ENCODE measurements at places on chromosomes 3 and 15.

- DNase-seq, result no peak
These were observed 17.8 kb upstream of the ERICH6 start for GRCh38 chr3:150721285-150722130.

- no peak for DNase-seq
These were observed 5.6 kb upstream of the NCBP2 start for GRCh38 chr3:196947860-196948441.

- DNase-seq, result no peak
These were observed 64.5 kb downstream of the ALCAM start for GRCh38 chr3:105431200-105431599.

GRCh38 chr3:115512565-115513415, 110.5 kb upstream of the GAP43 start:
- DNase-seq, result peak; percentile 50

DNA sequence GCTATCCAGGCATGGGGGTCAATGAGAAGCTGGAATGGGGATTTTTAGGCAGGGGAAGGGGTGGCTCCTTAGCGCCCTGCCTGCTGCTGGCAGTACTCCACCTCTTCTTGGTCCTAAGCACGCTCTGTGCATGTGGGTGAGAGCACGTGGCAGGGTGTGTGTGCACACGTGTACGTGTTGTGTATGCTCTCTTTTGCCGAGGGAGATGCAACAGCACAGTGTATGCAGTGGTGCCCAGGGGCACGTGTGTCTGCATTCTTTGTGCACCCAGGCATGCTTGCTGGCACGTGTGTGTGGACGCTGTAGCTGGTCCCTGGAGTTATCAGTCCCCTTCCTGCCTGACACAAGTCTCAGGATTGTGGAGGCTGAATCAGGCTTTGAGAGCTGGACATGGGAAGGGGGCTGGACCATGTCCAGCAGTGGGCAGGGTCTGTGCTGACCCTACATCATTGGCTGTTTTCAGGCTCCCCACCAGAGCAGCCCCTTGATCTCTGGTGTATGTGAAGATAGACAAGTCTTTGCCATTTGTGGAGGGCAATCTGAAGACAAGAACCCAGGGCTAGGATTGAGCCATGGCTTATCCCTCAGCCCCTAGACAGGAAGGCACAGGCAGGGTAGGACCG, 1.9 kb upstream of the CAMKV start:
- no peak for DNase-seq

- no peak for DNase-seq
These were observed 8.1 kb downstream of the GALNT15 start for GRCh38 chr3:16182612-16183011.

DNA sequence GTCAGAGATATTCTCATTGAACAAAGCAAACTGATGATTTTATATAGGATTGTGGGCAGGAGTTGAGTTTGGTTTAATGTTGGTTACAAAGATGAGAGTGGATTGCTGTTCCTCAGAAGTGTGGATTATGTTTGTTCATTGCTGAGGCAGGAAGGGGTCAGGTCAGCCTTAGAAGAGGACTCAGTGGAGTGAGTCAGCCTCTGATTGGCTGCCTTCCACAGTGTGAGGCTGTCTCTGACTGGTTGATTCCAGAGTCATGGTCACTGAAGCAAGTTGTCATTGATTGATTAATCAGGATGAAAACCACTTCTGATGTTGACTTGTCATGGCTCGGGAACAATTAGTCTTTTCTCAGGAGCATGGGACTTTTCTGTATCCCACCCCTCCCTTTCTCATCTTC, 36.2 kb downstream of the KBTBD12 start:
- DNase-seq, result no peak

DNA sequence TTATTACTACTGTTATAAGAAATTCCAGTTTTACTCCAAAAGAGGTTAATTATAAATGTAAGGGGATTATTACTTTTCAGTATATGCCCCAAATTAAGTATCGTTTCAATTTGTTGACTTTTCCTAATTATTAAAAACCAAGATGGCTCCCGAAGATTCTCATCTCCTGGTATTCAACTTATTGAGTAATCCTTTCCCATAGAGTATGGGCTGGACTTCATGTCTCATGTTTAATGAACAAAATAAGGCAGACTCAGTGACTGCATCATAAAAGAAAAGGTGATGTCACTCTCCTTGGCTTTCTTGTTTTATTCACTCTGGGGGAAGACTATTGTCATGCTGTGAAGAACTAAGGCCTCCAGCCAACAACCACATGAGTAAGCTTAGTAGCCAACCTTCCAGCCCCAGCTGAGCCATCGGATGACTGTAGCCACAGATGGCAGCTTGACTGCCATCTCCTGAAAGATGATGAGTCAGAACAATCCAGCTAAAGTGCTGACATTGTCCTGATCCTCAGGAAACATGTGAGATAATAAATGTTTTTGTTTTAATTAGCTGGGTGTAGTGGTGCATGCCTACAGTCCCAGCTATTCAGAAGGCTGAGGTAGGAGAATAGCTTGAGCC, 17.3 kb downstream of the IGF2BP2 start:
- peak; percentile 10 for DNase-seq

GRCh38 chr3:194986208-194987043, 284.5 kb downstream of the XXYLT1 start:
- no peak for DNase-seq

GRCh38 chr3:132006605-132007204, 28.1 kb downstream of the CPNE4 start:
- peak; percentile 47 for DNase-seq

GRCh38 chr3:32392536-32393302, 1.1 kb downstream of the CMTM7 start:
- peak; percentile 55 for DNase-seq

GRCh38 chr3:52188556-52188955, 9.4 kb upstream of the ALAS1 start:
- no peak for DNase-seq

- DNase-seq, result no peak
These were observed 111.8 kb upstream of the MBNL1 start for GRCh38 chr3:152156880-152157279.

- no peak for DNase-seq
These were observed 812.3 kb upstream of the ALCAM start for GRCh38 chr3:104554425-104554824.

Data from activated naive CD4-positive, alpha-beta T cell treated with anti-CD3 and anti-CD28 coated beads for 36 hours (primary cell).